ENCODE measurements at places on chromosomes 6 and 20.

- DNase-seq = no peak
Measured at GRCh38 chr20:46148313-46149208, 30.4 kb downstream of the CD40 start.

- no peak for DNase-seq
Measured at GRCh38 chr6:157223021-157223430, 100.3 kb downstream of the TMEM242 start.

GRCh38 chr6:106413016-106413415, 52.5 kb downstream of the CRYBG1 start:
- DNase-seq = no peak

DNA sequence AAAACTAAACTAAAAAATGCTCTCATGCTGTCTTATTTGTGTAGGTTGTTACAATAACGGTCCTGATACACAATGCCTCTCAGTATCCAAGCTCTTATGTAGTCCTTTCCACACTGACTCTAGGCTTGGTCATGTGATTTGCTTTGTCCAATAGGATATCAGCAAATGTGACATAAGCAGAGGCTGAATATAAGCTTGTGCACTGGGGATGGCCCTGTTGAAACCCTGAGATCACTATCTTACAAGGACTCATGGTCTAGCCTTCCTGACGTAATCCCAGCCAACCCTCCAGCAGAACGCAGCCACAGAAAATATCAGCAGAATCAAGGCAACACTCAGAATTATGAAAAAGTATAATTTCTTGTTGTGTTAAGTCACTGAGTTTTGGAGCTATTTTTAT, 145.1 kb upstream of the CCN2 start:
- DNase-seq = no peak

DNA sequence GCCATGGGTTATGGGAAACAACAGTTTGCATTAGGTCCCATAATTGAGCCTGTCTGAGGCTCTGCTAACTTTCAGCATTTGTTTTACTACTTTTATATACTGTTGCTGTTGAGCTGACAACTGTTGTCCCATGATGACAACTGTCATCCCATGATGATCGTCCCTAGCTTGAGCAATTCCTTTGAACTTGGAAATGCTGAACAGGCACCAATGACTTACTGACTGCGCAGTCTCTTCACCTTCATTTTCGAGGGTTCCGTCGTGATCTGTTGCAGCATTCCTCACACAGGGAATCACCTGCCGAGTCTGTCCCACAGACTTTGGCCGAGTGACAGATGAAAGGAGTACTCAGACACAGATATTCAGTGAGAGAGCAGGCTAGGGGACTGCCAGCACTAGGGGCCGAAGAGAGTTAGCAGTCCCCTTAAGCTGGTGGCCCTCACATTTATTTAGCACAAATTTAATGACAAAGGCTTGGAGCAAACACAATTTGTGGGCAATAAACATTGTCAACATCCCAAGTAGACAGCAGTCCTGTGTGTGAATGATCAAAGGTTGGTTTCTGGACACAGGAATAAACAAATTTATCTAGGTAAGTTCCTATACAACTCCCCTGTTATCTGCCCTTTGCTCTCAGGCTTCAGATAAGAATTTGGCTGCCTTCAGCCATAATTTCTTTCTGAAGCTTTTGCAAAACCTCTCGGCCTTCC, 10.0 kb upstream of the TBC1D20 start:
- no peak for DNase-seq

- no peak for DNase-seq
Measured at GRCh38 chr6:149331871-149332270, 14.4 kb downstream of the TAB2 start.

DNA sequence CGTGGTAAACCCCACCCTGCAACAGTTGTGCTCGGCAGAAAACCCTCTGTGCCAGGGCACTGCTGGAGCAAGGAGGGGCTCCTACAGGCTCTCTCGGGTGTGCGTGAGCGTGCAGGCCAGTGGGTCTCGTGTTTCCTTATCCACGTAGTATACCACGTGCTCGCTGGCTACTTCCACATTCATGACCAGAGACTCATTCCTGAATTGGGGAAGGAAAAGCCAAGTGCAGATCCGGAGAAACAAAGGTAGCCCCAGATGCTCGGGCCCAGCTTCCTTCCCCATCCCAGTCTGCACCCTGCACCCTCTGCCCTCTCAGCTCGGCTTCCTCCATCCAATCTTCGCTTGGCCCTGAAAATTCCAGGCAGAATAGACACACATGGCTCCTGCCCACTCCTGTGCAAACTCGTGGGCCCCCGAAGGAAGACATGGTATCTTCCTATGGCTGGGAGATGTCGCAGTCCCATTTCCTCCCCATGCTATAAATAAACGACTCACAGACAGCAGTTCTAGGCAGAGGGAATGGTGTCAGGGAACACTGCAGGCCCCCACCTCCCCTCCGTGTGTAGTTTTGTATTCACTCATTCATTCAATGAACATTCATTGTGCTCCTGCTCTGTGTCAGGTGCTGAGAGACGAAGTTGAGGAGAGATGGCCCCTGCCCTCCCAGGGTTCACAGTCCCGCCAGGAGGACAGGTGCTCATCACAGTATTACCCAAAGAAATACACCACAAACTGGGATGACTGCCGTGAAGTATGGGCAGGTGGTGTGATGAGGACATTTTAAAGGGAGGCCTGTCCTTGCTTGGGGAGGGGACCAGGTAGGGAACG, 29.6 kb downstream of the NPEPL1 start:
- DNase-seq = peak; percentile 8

GRCh38 chr20:16393836-16394235, 179.4 kb downstream of the KIF16B start:
- DNase-seq = no peak

GRCh38 chr6:138830248-138830647, 34.4 kb downstream of the ECT2L start:
- no peak for DNase-seq

DNA sequence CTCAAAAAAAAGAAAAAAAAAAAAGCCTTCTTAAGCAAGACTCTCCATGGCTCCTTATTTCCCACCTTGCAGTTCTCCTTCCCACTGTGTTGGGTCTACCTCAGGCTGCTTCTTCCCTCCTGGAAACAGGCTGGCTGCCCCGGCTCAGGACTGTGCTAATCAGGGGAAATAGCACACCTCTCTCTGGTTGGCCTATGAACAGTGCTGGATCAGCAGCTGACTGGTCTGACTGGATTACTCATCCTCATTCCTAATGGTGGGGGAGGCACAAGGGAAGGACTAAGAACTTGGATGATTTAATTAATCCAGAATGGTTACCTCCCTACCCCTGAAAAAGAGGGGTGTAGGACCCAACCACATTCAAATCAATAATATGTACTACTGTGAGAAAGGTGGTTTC, 3.9 kb upstream of the SRSF3 start:
- no peak for DNase-seq

- DNase-seq = no peak
Measured at GRCh38 chr6:129859524-129859923, 1.6 kb downstream of the TMEM244 start.

GRCh38 chr6:16653226-16653625, 108.0 kb downstream of the ATXN1 start:
- DNase-seq = no peak

- no peak for DNase-seq
Measured at GRCh38 chr20:16692442-16692841, 37.4 kb upstream of the SNRPB2 start.

DNA sequence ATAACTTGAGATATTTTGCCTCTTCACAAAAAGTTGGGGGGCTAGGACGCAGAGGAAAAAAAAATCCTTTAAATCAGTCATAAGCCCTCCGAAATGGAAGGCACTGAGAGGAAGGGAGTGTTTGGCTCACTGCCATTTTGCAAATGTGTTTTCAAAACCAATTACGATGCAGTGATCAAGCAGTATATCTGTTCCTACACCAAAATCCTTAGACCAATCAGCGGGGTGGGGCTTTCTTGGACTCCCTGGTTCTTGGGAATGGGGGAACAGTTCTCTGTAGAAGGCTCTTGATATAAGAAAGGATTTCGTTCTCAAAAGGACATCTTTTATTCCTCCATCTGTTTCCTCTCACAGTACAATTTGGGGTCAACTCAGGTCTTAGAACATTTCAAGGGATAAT, 478.6 kb upstream of the JARID2 start:
- DNase-seq = no peak

DNA sequence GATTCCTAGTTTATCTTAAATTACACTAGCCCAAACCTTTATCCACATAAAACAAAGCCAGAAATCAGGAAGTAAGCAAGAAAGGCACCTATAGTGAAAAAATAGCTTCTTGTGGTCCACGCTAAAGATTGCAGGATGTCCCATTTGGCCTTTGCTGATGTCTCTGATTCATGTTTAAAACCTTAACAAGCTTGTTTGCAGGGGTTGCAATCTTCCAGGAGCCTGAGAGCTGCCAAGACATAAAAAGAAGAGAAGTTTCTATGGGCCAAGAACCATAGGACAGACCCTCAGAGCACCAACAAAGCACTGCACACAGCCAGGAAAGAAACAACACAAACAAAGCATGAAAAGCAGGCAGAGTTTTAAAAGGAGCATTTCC, 49.4 kb downstream of the ADAT2 start:
- no peak for DNase-seq

DNA sequence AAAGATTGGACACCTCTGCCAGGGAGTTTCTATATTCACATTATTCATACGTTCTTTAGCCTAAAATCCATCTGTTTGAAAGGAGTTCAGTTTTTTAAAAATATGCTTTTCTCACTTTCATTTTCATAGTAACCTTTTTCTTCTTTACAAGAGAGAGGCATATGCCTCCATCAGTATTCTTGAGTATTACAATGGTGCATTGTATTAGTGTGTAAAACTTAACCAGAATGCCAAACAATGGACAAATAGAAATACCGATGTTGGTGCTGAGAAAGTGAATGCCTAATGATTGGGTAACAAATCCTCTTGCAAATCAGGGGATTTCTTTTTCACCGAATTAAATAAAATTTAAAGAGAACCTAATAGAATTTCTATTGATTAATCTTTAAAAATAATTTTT, 163.2 kb upstream of the LAMA2 start:
- no peak for DNase-seq

GRCh38 chr6:37759221-37760144, 60.0 kb upstream of the ZFAND3 start:
- no peak for DNase-seq

- no peak for DNase-seq
Measured at GRCh38 chr6:34319471-34319885, 70.7 kb upstream of the SMIM29 start.

DNA sequence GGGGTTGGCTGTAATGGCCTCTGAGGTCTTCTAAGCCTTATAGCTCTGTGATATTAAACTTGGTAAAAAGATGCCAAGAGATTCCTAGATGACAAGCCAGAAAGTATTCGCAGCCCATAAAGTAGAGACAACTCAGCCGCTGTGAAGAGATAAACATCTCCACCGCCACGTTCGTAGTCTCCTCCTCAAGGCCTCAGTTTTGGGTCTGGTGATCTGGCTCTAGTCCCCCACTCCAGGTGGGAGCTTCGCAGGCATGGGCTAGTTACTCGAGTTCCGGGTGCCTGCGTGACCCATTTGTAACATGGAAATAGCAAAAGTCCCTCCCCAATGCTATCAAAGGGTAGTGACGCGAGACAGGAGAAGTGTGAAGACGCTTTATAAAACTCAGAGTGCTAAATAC, 28.3 kb upstream of the AFDN start:
- no peak for DNase-seq
